ENCODE measurements at places on chromosomes 3 and 15.

- DNase-seq = no peak
Observed at GRCh38 chr15:62840526-62841268, 201.8 kb upstream of the TPM1 start.

GRCh38 chr15:45417303-45417950, 39.1 kb upstream of the GATM start:
- no peak for DNase-seq

GRCh38 chr15:42069496-42070278, 24.7 kb downstream of the PLA2G4D start:
- DNase-seq = no peak

- no peak for DNase-seq
Observed at GRCh38 chr15:67180035-67180434, 74.4 kb downstream of the AAGAB start.

- DNase-seq = no peak
Observed at GRCh38 chr15:60614028-60614427, 135.1 kb upstream of the ICE2 start.

DNA sequence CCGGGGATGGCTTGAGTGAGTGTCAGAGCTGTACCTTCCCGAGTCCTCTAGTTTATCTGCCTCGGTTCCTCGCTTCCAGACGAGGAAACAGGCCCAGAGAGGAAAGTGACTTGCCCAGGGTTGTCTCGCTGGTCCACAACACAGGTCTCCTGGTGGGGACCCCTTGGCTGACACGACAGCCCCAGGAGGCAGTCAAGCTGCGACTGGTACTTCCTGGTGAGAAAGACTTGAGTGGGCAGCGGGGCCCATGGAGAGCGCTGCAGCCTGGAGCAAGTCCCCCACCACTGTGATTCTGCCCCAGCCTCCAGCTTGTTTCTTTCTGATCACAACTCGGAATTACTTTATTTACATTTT, 600 bp upstream of the CHRNA5 start:
- peak; percentile 19 for DNase-seq

- peak; percentile 31 for DNase-seq
Observed at GRCh38 chr3:194075802-194076460, 60.0 kb upstream of the HES1 start.

DNA sequence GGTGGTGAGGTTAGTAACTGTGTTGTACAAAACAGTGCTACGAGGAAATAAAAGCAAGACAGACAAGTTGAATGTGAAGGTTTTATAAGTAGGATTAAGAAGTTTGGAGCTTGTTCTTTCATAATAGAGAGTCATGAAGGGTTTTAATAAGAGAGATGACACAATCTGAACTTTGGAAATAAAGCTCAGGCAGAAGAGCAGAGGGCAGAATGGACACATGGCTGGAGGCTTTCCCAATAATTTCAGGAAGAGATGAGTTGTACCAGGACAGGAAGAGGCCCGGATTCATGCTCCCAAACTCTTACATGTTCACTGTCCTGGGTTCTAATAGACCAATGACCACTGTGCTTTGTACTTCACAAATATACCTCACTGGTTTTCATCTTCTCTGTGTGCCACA, 194.8 kb downstream of the SLC9A9 start:
- DNase-seq = no peak

GRCh38 chr15:71072423-71072822, 42.8 kb upstream of the THSD4 start:
- no peak for DNase-seq

DNA sequence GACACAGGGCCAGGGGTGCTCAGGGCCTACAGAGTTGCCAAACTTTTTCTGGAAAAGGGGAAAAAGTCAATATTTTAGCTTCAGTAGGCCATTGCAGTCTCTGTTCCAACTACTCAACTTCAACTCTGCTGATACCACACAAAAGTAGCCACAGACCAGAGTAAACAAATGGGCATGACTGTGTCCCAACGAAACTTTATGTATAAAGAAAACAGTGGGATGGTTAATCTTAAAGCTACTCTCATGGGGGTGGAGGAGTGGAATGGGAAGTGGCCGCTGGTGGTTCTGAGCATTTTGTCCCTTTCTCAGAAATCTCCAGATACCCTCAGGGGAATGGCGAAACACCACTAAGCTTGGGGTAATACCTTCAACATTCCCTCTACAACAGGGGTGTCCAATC, 69.9 kb downstream of the OSBPL10 start:
- no peak for DNase-seq

GRCh38 chr3:126964950-126965349, 18.0 kb upstream of the PLXNA1 start:
- no peak for DNase-seq

Measured in SHP77 (cell line).